ENCODE measurements at places on chromosomes 7 and 10.

- DNase-seq = no peak
Observed at GRCh38 chr7:44104860-44105771, 971 bp downstream of the AEBP1 start.

- DNase-seq = peak; percentile 92
Observed at GRCh38 chr10:58267713-58268453, at the start of gene IPMK. TSS of gene IPMK (minus strand) at chr10:58267894. CDS start at chr10:58267611, 283 bp downstream.

- peak; percentile 58 for DNase-seq
Observed at GRCh38 chr7:144575456-144575855, 172.0 kb upstream of the NOBOX start.

GRCh38 chr10:57830877-57831560, 436.7 kb downstream of the IPMK start:
- DNase-seq = no peak

DNA sequence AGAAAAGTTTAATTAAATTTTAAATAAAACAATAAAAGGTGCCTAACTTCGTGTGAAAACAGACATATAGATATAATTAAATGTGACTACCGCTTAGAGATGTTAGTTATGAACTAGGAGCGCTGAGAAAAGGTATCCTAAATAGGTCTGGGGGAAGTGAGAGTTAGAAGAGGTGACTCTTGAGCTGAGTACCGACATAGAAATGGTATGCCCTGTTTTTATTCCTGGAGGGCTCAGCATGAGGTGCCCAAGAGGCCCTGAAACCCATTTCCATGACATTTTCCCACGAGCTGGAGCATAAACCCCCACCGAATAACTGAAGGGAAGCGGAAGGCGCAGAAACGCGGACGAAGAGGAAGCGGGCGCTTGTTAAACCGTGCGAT, 433 bp upstream of the STARD3NL start:
- no peak for DNase-seq

- DNase-seq = peak; percentile 66
Observed at GRCh38 chr7:27210441-27211083, 10.7 kb upstream of the HOXA13 start.

DNA sequence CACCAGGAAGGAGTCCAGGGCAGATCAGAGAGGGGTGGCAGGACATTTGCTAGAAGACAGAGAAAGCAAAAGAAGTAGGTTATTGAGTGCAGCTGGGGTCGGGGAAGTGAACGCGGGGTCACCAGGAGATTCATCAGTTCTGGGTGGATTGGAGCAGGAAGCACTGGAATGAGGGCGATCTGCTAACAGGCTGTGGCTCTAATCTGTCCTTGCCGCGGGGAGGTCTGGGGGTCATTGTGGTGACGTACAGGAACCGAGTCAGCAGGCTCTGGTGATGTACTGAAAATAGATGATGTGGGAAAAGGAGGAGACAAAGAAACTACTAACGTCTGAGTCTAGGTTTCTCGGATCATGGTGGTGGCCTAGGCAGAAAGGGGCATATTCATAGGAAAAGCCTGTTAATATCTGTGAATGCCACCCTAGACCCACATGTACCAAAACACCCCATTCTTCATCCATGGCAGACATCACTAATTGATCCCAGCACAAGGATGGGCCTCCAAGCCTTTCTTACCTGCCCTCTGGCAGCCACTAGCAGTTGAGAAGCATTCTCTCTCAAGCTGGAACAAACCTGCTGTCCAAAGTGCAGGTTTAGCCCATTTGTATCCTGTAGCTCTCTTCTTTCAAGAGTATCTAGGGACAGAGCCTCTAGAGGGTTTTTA, 134.5 kb downstream of the C10orf105 start:
- no peak for DNase-seq

GRCh38 chr10:19659920-19660655, 156.1 kb upstream of the PLXDC2 start:
- DNase-seq = no peak

- peak; percentile 2 for DNase-seq
Observed at GRCh38 chr7:104267701-104268368, 60.0 kb upstream of the ORC5 start.

- DNase-seq = no peak
Observed at GRCh38 chr7:148146346-148146745, 444.2 kb upstream of the C7orf33 start.

- DNase-seq = no peak
Observed at GRCh38 chr7:135326636-135327280, 93.1 kb downstream of the STRA8 start.

DNA sequence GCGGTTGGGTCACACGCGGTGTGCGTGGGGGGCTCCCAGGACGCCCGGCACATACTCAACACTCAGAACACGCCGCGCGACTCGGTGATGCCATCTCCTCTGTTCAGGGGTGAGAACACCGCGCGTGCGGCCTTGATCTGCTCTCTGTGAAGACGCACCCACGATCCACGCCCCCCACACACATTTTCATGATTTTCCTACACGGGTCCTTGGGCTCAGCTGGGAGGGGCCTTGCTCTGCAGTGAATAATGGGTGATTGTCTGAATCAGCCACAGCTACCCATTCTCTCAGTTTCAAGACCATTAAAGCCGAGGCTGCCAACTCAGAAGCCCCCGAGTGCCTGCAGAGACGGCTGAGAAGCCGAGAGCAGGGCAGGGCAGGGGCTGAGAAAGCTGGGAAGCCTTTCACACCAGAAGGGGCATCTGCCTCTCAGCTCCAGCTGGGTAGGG, 54.3 kb upstream of the PDGFA start:
- DNase-seq = no peak

DNA sequence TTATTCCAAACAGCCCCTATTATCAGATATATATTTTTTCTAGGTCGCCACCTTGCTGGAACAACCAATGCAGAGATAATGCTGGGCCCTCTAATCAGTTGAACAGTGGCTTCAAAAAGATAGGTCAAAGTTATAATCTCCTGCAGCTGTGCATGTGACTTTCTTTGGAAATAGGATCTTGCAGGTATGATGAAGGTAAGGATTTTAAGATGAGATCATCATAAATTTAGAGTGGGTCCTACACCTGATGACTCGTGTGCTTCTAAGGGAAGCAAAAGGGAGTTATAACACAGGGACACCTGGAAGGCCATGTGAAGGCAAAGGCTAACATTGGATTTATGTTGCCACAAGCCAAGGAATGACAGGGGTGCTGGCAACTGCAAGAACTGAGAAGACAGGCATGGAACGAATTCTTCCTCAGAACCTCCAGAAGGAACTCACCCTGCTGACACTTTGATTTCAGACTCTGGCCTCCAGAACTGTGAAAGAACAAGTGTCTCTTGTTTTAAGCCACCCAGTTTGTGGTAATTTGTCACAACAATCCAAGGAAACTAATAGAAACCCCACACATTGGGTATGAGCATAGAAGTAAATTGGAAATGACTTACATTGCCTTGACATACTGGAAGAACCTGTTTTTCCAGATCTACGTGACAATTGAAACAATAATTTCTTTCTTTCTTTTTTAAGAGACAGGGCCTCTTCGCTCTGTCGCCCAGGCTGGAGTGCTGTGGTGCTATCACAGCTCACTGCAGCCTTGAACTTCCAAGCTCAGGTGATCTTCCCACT, 34.4 kb downstream of the CCDC71L start:
- DNase-seq = no peak

DNA sequence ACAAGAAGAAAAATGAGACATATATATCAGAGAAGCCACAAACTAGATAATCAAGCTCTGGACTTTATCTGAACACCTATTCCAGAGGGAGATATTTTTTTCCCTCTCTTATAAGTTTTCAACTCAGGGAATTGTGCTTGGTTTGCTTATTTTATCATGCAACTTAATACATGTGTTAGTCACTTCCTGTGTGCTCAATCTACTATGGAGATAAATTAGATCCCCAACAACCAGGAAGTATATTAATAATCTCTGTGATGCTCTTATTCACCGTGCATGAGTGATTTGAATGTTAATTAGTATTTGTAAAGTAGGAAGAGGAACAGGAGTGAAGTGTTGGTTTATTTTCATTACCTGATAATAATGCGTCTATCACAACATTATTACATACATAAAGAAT, 38.8 kb upstream of the ZNF365 start:
- DNase-seq = no peak

- peak; percentile 56 for DNase-seq
Observed at GRCh38 chr10:5971315-5971832, 6.0 kb downstream of the IL15RA start.

- DNase-seq = no peak
Observed at GRCh38 chr10:119370972-119371703, 163.8 kb downstream of the GRK5 start.

DNA sequence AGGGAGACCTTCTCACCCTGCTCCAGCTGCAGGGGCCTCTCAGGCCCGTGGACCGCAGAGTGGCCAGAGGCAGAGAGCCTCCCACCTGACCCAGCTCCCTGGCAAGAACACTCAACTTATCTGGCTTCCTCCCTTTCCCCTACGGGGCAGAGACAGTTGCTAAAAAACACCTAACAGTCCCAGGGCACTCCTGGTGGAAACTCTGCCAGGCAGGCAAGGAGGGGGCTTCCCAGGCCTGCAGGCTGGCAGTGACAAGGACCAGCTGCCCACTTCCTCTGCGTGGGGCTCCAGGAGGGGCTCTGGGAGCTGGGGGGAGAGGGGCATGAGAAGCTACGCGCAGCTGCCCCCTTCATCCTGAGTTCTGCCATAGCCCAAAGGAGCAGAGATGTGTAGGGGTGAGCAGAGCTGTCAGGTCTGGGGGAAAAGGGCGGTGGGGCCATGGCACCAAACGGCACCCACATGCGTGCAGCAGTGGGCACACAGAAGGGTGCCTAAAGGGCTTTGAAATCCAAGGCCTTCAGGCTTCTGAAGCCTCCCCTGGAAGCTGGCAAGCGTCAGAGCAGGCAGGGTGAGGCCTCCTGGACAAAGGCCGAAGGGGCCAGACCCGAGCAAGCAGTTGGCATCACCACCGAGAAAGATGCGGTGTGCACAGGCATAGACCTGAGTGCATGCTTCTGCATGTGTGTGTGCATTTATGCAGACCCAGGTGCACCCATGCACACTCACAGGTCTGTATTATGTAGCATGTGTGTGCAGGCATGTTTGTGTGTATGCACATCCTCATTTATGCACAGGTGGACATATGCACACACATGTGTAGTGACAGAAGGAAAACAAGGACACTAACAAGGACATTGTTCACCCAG, 14.4 kb downstream of the SPOCK2 start:
- no peak for DNase-seq

DNA sequence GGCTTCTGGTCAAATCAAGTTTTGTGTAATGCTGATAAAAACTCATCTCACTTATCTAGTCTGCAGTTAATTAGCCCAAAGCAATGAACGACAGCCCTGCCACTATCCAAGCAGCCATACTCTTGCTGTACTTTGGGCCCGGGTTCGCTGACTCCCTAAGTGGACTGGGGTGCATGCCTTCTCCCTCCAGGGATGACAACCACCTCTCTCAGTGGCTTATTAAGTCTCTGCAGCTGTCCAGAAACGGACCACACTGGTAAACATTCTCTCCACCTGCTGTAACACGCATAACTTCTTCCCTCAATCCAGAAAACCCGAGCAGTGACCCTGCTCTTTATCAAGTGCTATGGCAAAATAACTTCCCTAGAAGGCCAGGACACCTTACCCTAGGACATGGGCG, 3.9 kb downstream of the FBXW4 start:
- DNase-seq = no peak

GRCh38 chr10:112366992-112367391, 6.9 kb upstream of the ACSL5 start:
- no peak for DNase-seq

DNA sequence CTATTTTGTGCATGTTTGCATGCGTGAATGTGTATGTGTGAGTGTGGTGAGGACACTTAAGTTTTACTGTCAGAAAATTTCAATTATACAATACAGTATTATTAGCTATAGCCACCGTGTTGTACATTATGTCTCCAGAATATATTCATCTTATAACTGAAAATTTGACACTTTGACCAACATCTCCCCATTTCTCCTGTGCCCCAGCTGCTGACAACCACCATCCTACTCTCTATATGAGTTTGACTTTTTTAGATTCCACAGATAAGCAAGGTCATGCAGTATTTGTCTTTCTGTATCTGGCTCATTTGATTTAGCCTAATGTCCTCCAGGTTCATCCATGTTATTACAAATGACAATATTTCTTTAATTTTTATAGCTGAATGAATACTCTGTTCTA, 195.0 kb downstream of the GPR37 start:
- no peak for DNase-seq

DNA sequence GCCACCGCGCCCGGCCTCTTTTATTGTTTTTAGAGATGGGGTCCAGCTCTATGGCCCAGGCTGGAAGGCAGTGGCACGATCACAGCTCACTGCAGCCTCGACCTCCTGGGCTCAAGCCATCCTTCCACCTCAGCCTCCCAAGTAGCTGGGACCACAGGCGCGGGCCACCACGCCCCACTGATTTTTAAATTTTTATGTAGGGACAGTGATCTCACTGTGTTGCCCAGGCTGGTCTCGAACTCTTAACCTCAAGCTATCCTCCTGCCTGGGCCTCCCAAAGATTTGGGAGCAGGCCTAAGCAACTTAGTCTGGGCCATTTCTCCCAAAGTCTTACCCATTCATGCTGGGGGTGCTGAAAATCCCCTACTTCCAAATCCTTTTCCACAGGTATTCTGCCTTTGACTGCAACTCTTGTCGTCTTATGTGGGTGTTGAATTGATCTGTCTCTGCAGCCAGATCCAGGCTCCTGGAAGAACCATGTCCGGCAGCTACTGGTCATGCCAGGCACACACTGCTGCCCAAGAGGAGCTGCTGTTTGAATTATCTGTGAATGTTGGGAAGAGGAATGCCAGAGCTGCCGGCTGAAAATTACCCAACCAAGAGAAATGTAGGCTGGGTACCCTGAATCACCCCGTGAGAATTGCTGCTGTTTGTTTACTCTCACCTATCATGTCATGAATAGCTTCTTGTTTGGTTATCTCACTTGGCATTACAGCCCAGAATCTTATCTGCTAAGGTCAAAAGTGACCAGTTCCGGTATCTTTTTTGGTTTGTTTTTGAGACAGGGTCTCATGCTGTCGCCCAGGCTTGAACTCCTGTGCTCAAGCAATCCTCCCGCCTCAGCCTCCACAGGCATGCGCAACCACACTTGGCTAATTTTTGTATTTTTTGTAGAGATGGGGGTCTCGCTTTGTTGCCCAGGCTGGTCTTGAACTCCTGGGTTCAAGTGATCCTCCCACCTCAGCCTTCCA, 1.1 kb downstream of the ZDHHC4 start:
- no peak for DNase-seq

DNA sequence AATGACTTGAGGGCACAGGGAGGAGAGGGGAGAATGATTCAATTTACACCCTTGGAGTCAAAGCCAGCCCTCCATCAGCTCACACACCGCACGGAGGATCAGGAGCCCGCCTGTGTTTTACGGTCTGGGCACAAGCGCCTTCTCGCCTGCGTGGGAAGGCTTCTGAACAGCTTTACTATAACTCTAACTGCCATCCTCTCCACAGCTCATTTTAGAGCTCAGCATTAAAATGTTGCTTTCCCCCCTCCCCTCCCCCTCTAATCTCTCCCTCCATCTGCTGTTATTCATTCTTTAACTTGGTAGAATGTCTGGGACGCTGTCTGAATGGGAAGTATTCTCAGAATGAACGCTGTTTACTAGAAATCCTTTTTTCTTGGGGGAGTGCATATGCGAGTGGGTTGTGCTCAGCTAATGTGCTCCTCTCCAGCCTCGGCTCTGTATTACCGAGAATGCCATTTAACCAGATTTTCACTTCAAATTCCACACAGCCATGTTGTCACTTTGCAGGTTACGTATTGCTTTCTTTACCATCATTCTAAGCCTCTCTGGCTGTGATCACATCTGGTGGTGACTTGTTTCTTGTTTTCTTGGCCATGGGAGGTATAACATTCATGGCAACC, 140.1 kb downstream of the GFRA1 start:
- DNase-seq = no peak

GRCh38 chr10:24618401-24618800, 105.3 kb downstream of the ARHGAP21 start:
- DNase-seq = no peak
